ENCODE measurements at places on chromosomes 2 and 18.

- peak; percentile 29 for DNase-seq
Measured at GRCh38 chr2:136117909-136118818, at the start of gene CXCR4. Gene CXCR4, minus strand, starts transcription at chr2:136118149. Its CDS starts 89 bp downstream, at chr2:136118060.

DNA sequence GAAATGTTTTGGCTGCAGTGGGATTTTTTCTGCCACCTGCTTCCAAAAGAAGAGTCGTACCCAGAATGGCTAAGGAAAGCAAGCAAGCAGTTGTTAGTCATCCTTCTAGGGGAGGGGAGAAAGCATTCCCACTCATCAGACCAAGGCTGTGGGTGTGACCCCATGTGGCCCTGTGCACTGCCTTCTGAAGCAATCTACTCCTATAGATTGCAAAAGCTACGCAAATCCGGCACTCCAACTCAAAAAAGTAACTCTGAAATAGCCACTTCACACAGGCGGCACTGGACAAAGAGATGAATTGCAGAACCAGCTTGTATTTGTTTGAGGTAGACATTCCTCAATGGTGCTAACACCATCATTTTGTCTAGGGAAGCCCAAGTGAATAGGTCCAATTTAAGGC lies 44.3 kb downstream of the ST3GAL5 start:
- DNase-seq, result no peak

DNA sequence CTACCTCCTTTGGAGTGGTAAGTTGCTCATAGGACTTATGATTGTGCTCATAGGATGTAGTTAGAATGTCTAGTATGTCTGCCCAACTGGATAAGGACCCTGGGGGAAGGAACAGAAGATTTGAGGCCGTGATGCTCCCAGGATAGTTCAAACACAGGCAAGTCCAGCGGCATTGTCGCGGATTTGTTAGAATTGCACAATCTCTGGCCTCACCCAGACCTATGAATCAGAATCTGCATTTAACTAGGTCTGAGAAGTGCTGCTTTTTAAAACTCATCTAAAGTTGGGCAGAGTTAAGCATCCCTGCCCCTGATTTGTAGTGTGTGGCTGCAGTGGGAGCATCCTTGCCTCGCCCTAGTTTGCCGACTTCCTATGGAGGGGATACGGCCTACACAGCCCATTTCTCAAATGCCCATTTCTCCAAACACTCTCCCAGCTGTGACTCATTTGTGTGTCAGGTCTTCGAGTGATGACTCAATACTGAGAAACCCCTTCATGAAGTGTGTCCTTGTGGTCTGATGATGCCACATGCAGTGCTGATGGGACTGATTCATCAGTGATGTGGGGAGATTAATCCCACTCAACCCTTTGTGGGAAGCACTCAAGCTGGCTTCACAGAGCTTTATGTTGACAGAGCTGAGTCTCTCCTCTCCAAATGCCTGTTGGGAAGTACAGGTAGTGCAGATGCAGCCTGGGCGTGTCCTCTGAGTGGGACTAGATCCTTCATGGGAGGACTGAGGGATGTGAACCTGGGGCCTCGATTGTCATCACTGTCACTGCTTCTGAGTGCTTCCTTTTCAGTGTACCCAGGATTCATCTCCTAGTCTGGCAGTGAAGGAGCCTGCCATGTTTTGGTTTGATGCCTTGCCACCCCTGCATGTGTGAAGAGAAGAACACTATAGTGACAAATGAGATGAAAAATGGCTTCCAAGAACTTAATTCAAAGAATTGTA lies 18.7 kb downstream of the SMIM21 start:
- DNase-seq, result peak; percentile 98

DNA sequence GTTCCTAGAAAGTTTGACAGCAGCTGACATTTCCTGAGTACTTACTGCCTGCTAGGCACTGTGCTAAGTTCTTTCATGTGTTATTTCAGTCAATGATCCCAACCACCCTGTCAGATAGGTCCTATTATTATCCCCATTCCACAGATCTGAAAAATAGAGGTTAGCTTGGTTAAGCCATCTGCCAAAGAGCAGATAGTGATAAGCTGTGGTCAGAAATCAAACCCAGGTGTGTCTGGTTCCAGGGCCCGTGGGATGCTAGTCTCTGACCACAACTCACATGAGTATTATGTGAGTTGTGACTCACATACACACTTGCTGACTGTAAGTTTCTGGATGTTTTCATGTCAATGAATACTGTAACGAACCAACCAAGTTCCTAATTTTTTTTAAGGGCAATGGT lies 132.0 kb upstream of the APCDD1 start:
- DNase-seq, result no peak

- no peak for DNase-seq
Measured at GRCh38 chr18:8757396-8757997, 52.1 kb downstream of the MTCL1 start.

DNA sequence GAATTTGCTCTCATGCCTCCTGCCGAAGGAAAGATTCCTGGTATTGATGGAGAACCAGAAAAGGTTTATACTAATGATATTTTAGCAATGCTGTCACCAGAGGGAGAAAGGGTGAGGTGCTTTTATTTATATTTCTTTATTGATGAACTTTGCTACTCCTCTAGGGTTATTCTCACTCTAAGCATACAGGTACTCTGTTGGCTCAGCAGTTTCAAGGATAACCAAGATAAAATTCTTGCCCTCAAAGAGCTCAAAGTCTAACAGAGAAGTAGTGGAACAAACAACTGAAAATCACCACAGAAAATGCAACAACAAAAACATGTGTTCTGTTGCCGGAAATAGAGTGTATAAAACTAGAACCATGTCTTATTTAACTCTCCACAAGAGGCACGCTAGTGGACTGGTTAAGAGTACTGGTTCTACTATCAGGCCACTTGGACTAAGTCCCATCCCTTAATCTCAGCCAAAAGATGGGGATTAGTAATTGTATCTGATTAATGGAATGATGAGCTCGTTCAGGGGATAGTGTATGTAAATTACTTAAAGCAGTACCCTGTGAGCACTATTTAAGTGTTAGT lies 103.6 kb downstream of the DNAH6 start:
- DNase-seq, result no peak

DNA sequence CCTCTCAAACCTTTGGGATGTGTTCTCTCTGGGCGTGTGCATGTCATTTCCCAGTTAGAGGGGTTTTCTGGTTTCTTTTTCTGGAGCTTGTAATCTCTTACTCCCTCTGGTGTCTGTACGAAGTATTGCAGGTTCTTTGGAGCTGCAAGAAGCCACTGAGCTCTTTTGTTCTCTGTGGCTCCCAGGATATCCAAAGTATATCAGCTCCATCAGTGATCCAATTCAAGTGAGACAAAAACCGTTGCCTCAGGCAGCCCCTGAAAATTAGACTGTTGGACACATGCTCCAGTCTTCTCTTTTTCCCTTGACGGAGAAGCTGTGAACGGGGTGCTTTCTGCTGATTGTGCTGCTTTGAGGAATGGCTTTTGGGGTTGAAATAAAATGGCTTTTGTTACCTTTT lies 59.0 kb upstream of the LDLRAD4 start:
- DNase-seq, result peak; percentile 76

DNA sequence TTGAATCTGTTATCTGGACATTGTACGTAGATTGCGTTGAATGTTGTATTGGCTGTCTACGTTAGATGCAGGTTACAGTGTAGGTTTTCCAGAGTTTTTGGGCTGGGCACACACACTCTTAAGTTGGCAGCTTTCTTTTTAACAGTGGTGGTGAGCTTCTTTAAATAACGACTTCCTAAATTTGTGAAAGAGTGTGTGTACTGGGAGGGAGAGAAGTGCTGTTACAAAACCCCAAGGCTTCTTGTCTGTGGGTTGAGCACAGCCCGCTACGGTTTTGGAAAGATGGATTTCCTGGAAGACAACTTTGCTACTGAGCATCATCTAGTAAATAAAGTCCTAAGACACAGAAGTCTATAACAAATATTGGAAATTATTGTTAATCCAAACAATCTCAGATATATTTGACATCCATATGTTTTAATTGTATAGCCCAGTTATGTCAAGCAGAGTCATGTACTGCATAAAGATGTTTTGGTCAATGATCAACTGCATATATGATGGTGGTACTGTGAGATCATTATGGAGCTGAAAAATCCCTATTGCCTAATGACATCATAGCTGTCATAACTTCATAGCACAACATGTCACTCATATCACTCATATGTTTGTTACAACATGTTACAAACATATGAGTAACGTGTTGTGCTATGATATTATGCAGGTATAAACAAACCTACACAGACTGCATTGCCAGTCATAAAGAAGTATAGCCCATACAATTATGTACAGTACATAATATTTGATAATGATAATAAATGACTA lies 7.9 kb upstream of the THUMPD2 start:
- DNase-seq, result no peak

DNA sequence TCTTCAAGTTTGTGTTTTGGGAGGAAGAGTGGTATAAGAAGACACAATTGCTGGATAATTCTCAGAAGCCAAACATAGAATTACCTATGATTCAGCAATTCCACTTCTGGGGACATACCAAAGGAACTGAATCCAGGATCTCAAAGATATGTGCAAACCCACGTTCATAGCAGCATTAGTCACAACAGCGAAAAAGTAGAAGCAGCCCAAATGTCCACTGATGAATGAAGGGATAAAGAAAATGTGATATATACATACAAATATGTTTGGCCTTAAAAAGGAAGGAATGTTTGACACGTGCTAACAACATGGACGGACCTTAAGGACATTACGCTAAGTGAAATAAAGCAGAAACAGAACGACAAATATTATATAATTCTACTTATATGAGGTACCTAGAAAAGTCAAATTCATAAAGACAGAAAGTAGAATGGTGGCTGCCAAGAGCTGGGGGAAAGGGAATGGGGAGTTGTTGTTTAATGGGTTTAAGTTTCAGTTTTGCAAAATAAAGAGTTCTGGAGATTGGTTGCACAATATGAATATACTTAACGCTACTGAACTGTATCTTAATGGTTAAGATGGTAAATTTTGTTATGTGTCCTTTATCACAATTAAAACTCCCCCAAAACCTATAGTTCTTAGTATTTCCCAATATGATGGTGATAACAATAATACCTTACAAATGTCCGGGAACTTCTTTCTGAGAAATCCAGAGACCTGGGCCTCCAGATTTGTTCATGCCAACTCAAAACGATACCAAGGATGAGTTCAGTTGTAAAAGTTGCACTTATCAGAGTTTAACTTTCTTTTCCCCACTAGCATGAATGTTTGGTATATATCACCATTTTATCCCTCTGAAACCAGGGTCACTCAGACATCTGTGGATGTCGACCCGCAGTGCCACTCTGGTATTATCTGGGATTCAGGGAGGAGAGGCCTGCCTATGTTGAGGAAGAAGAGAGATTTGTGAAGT lies 33.7 kb upstream of the WIPF1 start:
- peak; percentile 78 for DNase-seq

DNA sequence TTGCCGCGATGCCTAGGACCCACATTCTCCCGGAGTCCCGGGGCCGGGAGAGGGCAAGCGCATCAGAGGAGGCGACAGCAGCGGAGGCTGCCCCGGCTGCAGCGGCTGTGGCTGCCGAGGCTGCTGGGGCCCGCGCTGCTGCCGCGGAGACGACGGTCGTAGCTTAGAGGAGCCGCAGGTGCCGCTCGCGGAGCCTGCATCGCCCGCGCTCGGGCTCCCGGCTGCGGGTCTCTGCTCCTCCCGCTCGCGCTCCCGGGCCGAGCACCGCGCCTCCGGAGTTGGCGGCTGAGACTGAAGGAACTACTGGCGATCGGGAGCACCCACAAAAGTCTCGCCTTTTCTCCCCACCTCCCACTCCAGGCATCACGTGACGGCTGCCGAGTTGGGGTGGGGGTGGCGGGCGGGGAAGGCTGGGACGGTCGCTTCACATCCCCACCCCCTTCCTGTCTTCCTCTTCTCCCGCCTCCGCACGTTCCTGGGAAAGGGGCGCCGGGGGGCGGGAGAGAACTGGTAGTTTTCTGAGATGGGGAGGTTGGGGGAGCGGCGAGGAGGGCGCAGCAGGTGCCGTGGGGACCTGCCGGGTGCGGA lies at the start of gene LYPD1:
Gene LYPD1 (minus strand): TSS at position 298 of the 588 bp plus-strand sequence. CDS start 273 bp downstream, at position 25.
- peak; percentile 61 for DNase-seq

DNA sequence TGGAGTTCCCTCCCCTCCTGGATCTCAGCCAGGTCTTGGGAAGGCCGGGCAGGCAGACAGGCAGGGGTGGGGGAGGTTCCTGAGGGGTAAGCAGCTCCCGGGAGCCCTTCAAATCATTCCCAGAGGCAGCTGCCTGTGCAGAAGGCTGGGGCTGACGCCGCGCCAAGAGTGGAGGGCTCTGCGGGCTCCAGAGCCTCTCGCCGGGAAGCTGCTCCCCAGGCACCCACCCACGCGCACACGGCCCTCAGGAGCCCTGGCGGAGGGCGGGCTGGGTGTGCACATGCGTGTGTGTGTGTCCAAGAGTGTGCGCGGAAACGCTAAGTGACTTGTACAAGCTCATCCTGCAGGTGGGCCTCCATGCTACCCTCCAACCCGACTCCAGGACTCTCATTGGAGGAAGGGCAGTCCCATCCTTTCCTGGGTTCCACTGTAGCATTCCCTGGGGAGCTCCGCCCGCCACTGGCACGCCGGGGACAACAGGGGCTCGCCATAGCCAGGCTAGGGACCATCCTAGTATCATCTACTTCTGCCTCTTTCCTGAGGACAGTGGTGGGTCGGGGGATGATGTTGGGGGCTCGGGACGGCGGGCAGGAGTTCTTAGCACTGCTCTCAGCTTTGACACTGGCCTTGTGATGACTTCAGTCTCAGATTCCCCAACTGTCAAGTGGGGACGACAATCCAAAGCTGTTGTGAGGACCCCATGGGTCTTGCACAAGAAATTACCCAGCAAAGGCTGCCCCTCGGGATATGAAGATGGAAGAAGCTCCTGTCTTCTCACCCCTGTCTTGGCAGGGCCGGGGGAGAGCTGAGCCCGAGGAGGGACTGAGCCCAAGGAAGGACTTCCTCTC lies 50.3 kb downstream of the INHBB start:
- DNase-seq, result no peak

GRCh38 chr2:137228566-137228965 lies 463.2 kb downstream of the THSD7B start:
- DNase-seq, result peak; percentile 63

DNA sequence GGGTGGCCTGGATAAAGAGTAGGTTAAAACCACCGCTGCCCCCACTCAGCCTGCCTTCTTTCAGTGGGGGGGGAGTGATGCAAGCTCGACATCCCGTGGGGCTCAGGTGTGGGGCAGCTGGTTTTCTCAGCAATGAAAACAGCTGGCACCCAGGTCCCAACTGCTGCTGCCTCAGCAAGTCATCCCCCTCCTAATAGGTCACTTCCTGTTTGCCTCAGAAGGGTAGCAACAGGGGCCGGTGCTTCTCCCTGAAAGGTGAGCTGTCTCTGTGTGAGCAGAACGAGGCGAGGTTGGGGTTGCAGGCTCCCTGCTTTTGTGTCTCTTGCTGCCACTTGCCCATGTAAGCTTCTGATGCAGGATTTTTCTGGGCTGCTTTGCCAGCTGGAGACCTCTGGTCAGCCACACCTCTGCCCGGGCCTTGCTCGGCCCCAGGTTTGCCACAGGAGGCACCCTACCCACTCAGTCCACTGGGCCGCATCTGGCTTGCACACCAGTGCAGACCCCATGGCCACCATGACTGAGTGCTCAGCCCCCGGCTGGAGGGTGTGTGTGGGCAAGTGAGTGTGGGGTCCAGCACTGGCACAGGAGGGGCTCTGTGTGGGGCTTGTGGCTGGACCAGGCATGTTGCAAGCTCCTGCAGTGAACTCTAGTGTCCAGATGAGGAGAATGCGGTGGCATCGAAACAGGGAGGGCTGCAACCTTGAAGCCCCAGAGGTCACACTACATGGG lies 11.5 kb upstream of the ASB1 start:
- no peak for DNase-seq
